ENCODE measurements at places on chromosomes 2 and 18.

- DNase-seq = no peak
Observed at GRCh38 chr2:148643421-148643820, 1.1 kb upstream of the EPC2 start.

DNA sequence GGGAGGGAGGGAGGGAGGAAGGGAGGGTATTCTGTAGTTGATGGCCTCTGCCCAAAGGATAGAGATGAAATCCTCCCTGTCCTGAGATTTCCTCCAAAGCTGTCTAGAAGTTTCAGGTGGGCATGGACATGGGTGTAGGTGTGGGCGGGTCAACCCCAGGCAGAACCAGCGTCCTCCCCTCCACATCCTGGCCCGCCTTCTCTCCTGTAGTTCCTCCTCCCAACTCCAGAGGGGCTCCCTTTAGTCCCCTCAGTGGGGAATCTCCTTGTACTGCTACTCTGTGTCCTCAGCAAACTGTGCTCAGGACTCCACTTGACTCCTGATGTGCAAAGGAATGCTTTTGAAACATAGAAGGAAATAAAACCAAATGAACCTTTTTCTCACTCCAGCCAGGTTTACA lies 88.1 kb downstream of the MRPS9 start:
- DNase-seq = no peak

DNA sequence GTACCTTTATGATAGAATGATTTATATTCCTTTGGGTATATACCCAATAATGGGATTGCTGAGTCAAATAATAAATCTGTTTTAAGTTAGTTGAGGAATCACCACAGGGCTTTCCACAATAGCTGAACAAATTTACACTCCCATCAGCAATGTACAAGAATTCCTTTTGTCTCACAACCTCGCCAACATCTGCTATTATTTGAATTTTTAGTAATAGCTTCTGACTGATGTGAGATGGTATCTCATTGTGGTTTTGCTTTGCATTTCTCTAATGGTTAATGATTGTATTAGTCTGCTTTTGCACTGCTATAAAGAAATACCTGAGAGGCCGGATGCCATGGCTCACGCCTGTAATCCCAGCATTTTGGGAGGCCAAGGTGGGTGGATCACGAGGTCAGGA lies 1387.6 kb upstream of the ACVR2A start:
- no peak for DNase-seq

GRCh38 chr18:2547477-2548087 lies 23.7 kb downstream of the METTL4 start:
- DNase-seq = peak; percentile 15

DNA sequence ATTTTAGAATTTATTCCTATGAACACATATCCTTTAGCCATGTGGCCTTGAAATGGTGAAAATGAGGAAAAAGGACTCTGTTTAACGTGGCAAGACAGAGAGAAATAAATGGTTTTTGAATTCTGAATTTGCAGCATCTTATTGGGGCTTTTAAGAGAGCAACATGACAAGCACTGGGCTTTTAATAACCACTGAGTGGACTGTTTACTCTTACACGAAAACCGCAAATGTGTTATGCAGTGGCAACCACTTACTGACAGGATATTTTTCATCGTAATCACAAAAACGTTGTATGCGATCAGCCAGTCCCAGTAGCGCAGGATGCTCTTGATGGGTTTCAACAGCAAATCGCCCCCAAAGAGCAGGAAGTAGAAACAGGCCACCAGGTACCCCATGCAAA lies 226.6 kb downstream of the NAPG start:
- no peak for DNase-seq
